WTC11 (cell line): ENCODE measurements at places on chromosomes 5 and 9.

GRCh38 chr9:8115570-8115969 lies 316.0 kb upstream of the DMAC1 start:
- no peak for DNase-seq

DNA sequence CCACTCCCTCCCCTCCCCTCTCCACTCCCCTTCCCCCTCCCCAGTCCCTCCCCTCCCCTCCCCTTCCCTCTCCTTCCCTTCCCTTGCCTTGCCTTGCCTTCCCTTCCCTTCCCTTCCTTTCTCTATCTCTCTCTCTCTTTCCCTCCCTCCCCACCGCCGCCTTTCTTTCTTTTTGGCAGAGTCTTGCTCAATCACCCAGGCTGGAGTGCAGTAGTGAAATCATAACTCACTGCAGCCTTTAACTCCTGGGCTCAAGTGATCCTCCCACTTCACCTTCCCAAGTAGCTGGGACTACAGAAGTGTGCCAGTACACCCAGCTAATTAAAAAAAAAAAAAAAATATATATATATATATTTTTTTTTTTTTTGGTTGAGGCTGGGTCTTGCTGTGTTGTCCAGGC lies 45.5 kb downstream of the IL31RA start:
- DNase-seq = no peak

DNA sequence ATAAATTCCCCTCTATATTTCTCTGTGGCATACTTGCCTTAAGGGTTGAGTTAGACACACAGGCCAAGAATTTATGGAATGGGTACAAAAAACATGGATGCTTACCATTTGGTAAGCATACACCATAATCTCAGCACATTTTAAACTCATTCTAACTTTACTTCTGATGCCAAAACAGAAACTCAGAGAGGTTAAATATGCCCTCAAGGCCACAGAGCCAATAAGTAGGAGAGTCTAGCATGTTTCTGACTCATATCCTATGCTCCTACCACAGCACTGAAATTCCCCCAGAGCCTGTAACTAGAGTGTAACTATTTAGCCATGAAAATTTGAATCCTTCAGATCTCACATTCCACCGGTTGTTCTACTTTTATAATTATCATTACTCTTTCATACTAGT lies 559.7 kb downstream of the ACTL7B start:
- DNase-seq = no peak

GRCh38 chr5:172188893-172189692 lies 1.1 kb upstream of the STK10 start:
- DNase-seq = peak; percentile 55

GRCh38 chr9:70576116-70576515 lies 161.7 kb upstream of the KLF9 start:
- no peak for DNase-seq

- DNase-seq = no peak
Observed at GRCh38 chr9:99300603-99301002, 78.5 kb downstream of the SEC61B start.

DNA sequence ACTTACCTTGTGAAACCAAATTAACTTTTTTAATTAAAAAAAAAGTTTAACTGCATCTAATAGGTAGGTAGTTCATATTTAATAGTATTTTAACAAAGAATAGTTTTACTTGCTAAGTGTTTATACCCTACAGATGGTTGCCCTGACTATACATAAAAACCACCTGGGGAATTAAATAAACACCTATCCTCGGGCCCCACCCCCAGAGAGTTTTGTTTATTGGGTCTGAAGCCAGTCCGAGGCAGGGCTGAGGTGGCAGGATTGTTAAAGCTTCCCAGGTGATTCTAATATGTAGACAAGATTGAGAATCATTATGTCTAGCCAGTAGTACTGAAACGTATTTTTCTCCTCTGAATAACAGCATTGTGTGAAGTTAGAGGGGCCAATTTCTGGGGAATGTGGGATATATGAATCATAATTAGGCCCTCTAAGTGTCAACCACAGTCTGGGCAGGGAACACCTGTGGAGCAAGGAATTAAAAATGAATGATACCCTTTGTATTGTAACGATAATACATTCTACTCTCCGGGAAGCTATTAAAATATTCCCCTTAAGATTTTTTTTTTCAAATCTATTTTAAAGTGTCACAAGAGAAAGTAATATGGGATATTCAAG lies 5.6 kb upstream of the PAM start:
- DNase-seq = no peak

DNA sequence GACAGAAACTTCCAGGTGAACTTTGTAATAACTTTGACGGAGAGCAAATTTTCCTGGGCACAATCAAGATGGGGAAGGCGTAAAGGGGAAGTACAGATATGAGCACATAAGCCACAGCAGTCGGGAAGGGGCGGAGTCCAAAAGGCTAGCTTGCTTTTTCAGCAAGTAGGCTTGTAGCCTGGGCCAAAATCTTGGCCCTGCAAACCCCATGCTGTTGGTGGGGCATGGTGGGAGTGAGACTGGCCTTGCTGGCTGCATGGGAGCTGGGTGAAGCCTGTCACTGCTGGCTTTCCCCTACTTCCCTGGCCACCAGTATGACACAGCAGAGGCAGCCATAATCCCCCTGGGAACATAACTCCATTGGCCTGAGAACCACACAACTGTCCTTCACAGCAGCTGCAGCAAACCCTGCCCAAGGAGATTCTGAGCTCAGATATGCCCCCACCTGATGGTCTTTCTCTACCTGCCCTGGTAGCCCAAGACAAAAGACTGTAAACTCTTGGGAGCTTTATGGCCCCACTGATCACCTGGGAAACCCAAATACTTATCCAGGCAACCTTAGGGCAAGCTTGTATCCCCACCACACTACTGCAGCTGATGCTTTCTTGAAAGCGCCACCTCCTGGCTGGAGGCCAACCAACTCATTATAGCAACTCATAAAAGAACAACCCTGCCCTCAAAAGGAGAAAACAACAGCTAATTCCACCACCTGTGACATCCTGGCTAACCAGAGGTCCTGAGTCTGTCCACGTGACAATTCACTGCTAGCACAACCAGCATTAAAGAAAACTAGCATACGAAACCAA lies 24.0 kb downstream of the DCTN4 start:
- DNase-seq = peak; percentile 21

- DNase-seq = no peak
Observed at GRCh38 chr9:109316207-109316640, 4.6 kb downstream of the EPB41L4B start.

GRCh38 chr5:137741718-137742117 lies 5.8 kb upstream of the KLHL3 start:
- no peak for DNase-seq

GRCh38 chr9:115412656-115413055 lies 294.7 kb upstream of the TNC start:
- no peak for DNase-seq

DNA sequence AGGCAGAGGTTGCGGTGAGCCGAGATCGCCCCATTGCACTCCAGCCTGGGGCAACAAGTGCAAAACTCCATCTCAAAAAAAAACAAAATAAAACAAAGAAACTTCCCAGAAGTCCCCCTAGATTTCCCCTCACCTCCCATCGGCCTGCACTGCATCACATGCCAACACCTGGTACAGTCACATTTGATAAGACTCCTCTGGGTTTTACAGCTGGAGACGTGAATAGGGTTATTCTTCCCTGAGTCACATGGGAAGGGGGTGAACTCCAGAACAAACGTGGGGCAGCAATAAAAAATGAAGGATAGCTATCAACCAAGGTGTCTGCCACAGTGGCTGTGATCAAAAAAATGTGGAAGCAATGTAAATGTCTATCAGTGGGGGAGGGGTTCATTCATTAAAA lies 26.0 kb downstream of the SPRY4 start:
- no peak for DNase-seq

GRCh38 chr9:99269416-99269815 lies 47.3 kb downstream of the SEC61B start:
- DNase-seq = no peak

GRCh38 chr9:105957830-105958229 lies 263.5 kb downstream of the TMEM38B start:
- DNase-seq = no peak

DNA sequence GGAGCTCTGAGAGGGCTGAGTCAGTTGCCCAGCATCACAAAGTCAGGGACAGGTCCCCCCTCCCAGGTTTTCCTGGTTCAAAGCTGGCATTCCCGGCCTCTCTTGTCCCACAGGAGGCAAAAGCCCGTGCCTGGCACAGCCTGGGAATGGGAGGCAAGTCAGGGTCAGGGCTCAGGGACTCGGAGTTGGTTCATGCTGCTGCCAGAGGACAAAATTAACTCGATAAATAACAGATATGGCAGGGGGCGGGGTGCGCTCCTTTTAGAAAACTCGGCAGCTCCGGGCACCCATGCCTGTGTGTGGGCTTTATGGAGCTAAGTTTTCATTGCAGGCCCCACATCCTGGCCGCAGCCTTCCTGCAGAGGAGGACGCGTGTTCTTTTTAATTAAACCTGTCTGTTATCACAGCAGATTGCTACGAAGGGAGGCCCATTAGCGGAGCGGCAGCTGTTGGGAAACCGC lies 62.8 kb upstream of the LMX1B start:
- DNase-seq = no peak

DNA sequence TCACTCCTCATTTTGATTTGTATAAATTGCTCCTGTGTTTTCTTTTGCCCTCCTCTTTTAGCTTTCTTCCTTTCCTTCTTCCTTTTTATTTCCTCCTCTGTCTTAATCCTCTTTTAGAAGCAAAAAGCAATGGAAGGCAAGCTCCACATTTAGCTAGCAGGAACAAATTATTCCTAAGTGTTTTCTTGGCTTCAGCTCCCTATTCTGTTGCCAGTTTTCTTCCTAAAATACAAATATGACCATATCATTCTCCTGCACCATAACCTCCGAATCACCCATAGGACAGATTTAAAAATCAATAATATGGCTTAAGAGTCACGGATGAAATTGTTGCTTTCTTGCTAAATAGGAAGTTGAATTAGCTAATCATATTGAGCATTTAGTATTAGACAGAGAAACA lies 49.4 kb downstream of the GRIN3A start:
- DNase-seq = no peak

DNA sequence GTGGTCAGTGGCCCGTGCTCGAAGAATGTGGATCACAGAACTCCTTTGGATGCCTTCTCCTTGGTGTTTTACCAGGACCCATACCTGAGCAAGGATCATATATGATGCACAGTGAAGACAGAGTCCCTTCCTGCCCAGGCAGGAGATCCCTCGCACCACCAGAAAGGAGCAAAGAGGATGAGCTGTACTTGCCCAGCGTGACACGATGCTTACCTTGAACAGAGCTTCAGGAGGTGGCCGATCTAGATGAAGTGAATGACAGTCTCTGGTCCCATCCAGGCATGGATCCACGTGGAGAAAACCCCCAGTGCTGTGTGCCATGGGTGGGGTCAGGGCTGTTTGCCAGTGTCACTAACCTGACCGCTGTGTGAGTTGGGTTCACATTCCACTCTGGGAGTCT lies 455.4 kb downstream of the GADD45G start:
- no peak for DNase-seq

- DNase-seq = no peak
Observed at GRCh38 chr5:150665044-150665443, 4.0 kb downstream of the MYOZ3 start.

DNA sequence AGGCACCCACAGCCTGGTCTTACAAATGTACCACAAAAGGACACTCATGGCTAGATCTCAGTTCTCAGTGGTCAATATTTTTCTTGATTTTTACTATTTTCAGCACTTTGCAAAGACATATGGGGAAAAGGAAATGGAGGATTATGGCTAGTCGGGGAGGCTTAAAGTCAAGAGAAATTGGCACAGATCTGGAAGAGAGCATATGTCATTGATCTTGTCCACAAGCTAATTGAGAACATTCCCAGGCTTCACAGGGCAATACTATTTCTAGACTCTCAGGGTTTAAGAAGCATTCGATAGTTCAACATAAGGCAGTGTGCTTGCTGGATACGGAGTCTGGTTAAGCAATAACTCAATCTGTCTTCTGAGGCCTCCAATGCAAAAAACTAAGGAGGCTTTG lies 285.8 kb downstream of the ZNF608 start:
- DNase-seq = no peak

GRCh38 chr9:126676685-126677143 lies 63.0 kb downstream of the LMX1B start:
- DNase-seq = peak; percentile 93

DNA sequence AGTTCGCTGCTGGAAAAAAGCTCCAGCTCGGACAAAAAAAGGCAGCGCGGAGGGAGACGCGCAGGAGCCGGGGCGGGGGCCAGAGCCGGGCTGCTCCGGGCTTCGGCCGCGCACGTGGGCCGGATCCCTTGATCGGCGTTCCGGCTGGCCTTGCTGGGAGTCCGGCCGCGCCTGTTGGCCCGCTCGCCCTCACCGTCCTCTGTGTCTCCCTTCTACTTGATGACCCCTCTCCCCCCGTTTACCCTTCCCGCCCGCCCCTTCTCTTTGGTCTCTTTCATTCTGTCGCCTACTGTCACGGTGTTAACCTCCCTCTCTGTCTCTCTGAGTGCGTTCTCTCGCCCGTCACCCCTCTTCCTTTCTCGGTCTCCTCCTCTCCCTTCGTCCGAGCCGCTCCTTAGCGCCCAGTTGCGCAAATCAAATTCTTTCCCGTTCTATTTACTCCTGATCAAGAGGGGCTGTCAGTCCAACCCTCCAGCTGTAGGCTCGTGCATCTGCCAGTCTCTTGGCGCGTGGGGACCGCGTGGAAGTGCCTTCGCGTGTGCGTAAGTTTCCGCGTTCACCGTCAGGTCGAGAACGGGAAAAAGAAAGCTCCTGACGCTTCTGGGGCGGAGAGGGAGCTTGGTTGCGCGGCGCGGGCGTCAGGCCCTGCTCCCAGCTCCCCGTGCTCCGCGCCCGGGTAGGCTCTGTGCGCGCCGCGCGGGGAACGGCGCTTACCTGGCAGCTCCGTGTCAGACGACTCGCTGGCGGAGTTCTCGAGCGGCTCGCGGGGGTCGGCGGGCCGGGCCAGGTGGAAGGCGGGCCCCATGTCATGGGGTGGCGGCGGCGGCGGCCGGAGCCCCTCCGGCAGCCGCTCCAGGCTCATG lies 798 bp downstream of the PITX1 start:
- peak; percentile 60 for DNase-seq

- peak; percentile 61 for DNase-seq
Observed at GRCh38 chr9:137669261-137669672, 50.5 kb downstream of the EHMT1 start.

DNA sequence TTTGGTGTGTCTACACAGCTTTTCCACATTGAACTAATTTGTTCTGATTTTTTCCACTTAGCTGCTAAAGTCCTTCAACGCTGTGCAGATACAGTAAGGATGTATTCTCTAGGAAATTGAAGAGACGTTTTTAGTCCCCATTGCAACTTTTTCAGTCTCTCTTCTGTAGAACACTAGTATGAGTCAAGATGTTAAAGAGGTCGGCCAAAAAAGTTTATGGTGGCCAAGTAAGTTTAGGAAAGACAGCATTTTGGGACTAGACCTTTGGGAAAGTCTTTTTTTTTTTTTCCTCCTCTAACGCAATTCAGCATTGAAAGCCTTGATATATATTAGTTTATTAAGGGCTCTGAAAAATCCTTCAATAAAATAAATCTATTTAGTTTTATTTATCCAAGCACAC lies 243.5 kb upstream of the FBXL7 start:
- DNase-seq = no peak

GRCh38 chr5:160919626-160920025 lies 67.6 kb upstream of the ATP10B start:
- no peak for DNase-seq

- no peak for DNase-seq
Observed at GRCh38 chr5:90503596-90503995, 25.8 kb downstream of the LYSMD3 start.

GRCh38 chr5:15885156-15885555 lies 294.4 kb downstream of the MARCHF11 start:
- DNase-seq = no peak

- DNase-seq = no peak
Observed at GRCh38 chr5:170464280-170465127, 39.3 kb upstream of the KCNIP1 start.
